ENCODE measurements at places on chromosomes 5 and 9. TPM values are rescaled to one million over a fixed set of nuclear protein-coding genes. Genes with fewer than 3 reads are reported as not detected.

DNA sequence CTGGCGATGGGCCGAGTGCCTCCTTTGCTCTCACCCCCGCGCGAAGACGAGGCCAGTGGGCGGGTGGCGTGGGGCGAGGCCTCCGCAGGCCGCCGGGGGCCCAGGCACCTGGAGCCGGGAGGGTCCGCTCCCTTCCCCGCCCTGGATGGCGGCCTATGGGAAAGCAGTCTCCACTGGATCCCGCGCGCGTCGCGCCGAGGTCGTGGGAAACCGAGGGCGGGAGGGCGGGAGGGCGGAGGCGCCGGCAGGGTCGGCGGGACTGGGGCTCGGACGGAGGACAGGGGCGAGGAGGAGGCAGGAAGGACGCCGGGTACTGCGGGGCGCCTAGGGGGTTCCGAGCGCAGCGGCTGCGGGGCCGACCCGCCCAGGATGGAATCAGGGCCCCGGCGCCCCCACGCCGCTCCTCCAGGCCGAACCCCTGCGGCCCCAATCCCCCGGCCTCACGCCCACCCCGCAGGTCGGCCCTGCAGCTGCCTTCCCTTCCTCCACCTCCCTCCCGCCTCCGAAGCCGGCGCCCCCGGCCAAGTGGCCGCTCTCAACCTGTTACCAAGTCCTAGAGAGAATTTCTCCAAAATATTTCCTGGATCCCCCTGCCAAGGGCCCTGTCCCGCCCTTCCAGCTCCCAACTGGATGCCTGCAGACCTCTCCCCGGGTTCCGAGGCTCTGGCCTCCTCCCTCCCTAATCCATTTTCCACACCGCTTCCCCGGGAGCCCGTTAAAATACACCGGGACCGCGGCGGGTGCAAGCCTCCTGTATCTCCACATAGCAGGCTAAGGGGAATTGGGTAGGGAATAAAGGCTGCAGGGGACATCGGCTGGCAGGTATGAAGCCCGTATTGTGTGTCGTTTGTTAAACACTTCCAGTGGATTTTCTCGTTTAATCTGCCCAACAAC is 146.3 kb downstream of the ERCC6L2 start:
- no peak for DNase-seq

- no peak for DNase-seq
These were observed 74.7 kb downstream of the HAPLN1 start for GRCh38 chr5:83645936-83646335.

CKMT2 gene
- 18.6 TPM for total RNA-seq

DNA sequence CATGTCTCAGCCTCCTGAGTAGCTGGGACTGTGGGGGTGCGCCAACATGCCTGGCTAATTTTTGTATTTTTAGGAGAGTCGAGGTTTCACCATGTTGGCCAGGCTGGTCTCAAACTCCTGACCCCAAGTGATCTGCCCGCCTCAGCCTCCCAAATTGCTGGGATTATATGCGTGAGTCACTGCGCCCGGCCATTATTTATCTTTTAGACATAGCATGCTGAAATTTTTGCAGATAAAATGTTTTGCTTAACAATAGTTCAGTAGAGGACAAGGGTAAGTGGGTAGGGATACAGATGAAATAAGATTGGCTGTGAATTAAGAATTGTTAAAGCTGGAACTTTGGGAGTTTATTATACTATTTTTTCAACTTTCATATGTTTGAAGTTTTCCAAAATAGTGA is 150.8 kb upstream of the GRHPR start:
- DNase-seq = no peak

DNA sequence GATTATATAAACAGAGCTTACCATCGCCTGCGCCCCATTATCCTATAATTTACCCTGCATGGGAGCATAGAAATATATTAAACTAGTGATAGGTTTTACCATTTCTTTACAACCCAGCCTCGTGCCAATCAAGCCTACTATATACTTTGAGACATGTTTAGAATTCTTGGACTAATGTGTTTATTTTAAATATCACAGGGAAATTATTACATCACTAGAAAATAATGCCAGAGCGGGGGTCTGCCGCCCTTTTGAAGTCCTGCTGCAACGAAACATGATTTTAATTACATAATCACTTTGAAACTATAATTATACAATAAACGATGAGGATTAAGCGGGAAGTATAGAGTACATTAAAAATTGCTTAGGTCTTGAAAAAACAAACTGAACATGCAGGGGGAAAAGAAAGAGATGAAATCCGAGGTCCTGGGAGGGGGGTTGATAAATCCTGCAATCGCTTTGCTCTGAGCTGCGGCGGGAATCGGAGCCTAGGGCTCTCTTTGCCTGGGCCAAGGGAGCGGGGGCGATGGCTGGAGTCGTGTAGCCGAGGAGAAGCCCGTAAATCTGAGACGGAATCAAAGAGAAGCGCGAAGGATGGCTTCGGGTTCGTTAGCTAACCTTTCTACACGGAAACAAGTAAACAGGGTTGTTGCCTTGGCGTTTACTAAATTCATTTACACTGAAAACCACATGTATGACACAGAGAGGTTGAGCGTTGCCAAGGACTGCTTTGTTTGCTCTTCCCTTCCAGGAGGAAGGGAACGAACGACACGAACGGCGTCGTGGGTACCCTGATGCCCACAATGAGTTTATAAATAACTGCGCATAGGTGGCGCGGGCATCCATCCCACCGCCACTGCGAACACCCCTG is 127.6 kb downstream of the TMEM174 start:
- no peak for DNase-seq

GRCh38 chr5:143372187-143372829 is 31.2 kb downstream of the NR3C1 start:
- DNase-seq = no peak

MAMDC2 gene
- total RNA-seq = 48.1 TPM

DNA sequence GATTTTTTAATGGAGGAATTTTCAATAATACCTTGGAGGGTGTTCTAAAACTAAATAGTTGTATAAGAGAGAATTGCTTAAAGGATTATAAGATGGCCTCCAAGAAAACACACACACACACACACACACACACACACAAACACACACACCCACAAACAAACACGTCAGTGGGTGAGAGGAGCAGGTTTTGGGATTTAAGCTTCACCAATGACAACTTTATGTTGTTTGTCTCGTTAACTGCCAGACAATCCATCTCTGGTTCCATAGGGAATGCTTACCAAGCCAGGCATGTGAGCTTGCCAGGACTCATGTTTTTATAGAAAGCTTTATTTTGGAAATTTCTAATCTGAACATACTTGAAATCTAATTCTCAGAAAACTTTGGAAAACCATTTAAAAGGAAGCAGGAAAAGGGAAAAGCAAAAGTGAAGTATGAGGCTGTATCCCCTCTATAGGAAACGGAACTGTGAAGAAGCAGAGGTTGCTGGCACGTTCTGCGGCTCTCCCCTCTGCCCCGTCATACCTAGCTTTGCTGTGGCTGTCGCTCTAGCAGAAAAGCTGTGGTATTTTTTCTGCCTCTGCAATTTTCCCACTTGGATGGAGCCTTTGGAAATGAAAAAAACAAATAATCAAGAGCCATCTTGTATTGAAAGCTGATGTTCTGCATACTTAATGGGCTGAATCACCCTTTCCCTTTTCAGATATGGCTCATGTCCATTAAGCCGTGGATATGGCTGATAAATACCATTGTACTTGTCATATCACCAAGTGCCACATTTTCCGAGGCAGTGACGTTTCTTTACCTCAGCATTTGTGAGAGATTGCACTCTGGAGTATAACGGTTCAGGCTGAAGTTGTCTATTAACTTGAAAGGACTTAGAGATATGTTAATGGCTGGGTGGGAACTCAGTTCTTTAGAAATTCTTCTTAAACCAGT is 112.7 kb downstream of the NTRK2 start:
- no peak for DNase-seq

- no peak for DNase-seq
These were observed 118.2 kb upstream of the HMHB1 start for GRCh38 chr5:143693651-143694252.

SPINK7 gene
- total RNA-seq = not detected

GRCh38 chr5:156835905-156836304 is 14.2 kb upstream of the PPP1R2B start:
- DNase-seq = no peak

CNTLN gene
- total RNA-seq = 10.8 TPM

DNA sequence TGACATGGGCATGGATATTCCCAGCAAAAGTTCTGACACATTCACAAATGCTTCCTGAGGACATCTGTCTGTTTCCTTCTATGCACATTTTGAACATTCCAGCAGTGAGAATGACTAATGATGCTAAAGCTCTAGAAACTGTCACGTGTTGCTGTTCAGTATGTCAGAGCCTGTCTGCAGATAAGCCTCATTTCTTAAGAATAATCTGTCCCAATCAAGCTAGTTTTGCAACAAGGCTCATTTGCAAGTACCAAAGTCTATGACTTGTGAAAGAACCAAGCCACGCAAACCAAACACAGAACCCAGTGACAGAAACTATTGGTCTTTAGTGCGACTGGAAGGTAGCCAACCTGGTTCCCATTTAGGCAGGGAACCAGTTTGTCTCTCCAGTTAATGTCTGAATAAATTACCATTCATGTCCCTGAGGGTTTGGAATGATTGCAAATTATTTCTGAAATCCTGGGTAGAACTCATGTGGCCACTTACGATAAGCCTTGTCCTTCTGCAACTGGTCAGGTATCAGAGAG is 178.5 kb downstream of the C9orf152 start:
- no peak for DNase-seq

MCTP1 gene
- 23.8 TPM for total RNA-seq

DNA sequence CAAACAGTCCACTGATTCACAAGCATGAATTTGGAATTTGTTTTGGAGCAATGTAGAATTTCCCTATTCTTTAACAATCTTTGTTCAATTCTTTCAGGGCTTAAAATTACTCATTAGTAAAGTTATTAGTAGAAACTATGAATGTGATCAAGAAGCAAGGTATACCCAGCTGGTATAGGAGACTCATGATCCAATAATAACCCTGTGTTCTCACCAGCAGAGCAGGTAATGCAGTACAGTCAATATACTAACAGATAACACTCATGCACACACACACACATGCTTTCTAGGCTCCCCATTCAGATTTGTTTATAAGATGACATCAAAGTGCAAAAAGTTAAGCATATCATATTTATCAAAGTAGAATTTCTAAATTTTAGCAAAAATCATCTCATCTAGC is 445.2 kb downstream of the ELAVL2 start:
- DNase-seq = no peak

- DNase-seq = no peak
These were observed 171.5 kb upstream of the IER5L start for GRCh38 chr9:129349665-129349947.

TNFSF8 gene
- total RNA-seq = 2.9 TPM

DNA sequence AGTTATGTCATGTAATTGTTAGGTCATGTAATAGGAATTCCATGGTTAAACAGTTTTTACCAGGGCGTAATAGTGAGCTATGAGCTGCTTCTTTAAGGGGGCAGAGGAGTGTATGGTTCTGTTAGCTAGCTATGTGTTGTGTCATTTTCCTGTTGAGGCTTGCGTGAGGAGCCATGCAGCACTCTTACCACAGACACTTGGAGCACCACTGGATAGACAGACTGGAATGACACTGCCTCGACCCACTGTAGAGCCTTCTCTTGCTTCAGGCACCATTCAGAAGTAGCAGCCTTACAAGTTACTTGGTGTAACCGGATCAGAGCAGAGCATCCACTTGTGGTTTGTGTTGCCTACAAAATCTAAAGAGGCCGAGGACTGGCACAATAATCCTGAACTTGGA is 28.3 kb upstream of the STOM start:
- no peak for DNase-seq

DNA sequence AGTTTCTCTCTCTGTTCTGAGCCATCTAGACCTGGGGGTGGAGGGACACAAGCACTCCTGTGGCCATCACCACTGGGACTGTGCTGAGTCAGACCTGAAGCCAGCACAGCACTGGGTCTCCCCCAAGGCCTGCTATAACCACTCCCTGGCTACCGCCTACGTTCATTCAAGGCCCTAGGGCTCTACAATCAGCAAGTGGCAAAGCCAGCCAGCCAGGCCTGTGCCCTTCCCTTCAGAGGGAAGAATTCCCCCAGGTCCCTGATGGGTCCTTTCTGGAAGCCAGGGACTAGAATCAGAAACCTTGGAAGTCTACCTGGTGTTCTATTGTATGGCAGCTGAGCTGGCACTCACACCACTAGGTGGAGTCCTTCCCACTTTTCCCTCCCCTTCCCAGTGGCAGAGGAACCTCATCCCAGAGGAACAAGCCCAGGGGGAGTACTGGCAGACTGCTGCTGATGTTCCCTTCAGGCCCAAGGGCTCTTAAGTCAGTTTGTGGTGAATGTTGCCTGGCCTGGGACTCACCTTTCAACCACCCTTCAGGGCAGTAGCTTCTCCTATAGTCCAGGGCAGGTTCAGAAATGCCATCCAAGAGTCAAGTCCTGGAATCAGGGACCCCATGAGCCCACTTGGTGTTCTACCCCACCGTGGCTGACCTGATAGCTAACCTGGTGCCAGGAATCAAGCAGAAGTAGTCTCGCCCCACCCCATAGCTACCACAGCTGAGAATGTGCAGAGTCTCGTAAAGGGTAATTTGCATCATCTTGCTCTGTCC is 20.0 kb downstream of the JMY start:
- DNase-seq = no peak

DNA sequence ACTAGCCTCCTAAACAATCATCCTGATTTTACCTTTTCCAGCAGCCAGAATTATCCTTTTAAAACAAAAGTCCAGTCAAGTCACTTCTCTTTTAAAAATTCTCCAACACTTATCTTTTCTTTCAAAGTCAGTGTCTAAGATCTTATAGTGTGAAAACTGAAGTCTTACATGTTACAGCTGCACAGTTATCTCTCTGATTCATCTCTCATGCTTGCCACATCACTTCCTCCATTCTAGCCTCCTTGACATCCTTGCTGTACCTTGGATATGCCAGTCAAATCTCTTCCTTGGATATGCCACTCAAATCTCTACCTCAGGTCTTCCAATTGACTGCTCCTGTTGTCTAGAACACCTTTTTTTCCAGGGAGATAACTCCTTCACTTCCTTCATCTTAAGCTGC is 361.7 kb upstream of the FTMT start:
- DNase-seq = no peak

GRCh38 chr9:128636556-128637530 is 19.8 kb downstream of the DYNC2I2 start:
- no peak for DNase-seq

GRCh38 chr5:174807471-174807870 is 83.1 kb downstream of the MSX2 start:
- DNase-seq = no peak

BHMT2 gene
- 36.3 TPM for total RNA-seq

MIER3 gene
- total RNA-seq = 20.9 TPM

DNA sequence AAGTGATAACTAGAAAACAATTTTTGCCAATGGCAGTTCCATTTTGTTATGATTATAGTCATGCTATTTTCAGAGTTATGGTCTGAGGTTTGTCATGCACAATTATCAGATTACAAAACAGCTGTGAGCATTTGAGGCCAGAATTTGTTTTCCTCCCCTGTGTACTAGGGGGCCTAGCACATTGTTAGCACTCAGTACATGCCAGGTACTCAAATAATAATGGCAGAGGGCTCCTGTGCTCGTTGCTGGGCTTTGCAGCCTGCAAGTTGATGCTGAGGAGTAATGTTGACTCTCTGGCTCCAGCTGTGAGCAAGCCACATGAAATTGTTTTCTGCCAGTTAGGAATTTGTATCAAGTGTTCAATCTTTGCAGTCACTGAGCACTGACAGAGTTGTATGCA is 6.9 kb downstream of the DNAI1 start:
- no peak for DNase-seq

All from posterior vena cava (tissue), 2 donors.